ENCODE measurements at places on chromosomes 5 and 9.

GRCh38 chr9:111914749-111915424 lies 18.3 kb downstream of the UGCG start:
- no peak for DNase-seq

- no peak for DNase-seq
Observed at GRCh38 chr5:59246882-59247281, 646.6 kb downstream of the PDE4D start.

DNA sequence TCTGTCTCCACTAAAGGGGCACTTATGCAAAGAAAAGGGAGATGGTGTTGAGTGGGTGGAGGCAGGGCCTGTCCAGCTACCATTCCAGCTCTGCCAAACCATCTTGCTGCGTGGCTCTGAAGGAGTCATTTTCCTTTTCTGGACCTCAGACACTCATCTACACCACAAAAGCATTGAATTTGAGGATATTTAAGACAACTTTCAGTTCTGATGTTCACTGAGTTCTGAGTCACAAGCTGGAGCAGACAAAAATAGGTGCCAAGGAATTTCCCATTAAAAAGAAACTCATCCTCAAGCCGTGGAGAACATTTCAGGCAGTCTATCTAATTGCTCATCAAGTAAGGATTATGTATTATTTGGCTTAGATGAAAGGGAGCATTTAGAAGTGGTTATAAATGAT lies 195.0 kb upstream of the TBC1D2 start:
- DNase-seq, result no peak

- peak; percentile 75 for DNase-seq
Observed at GRCh38 chr9:121807823-121808278, 156.4 kb downstream of the DAB2IP start.

DNA sequence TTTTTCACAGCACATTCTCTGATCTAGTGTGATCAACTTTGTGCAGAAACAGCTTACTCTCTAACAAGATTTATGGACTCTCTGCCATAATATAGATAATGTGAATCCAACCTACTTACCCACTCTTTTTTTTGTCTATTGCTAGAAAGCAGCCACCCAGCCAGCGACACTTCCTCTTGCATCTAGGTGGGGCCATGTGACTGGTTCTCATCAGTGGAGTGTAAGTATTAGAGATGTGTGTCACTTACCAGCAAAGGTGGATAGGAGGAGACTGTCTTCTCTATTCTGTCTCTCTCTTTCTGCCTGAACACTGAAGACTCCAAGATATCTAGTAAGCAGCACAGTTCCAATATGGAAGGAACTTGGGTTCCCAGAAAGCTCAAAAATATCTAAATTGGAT lies 174.8 kb downstream of the MCTP1 start:
- DNase-seq, result no peak

DNA sequence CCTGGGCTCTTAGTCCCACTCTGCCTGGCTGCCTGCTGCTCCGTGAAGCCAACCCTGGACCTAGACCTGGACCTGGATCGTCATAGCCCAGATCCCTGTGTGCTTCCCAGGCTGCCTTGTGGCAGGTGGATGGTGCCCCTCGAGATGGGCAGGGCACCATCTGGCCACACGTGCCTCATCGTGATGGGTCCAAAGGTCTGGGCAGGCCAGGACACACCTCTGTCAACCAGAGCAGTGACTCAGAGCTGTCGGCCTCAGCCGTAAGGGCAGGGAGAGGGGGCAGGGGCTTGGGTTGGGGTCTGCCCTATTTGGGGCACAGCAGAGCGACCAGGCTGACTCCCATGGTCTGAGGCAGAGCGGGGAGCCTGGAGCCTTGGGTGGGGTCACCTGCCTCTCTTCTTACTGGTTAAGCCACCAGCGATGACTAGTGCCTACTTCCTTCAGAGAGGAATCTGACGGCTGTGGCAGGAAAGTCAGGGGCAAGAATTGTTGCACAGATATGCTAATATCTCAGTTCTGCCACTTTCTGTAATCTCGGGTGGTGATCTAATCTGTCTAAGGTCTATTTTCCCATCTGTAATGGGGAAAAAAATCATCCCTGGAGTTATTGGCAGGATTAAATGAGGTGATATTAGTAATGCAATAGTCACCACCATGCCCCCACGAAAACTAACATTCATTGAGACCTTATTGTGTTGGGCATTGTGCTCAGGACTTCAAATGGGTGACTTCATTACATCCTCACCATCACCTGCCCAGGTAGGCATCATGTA lies 3.2 kb upstream of the CDHR2 start:
- DNase-seq, result peak; percentile 27

GRCh38 chr9:28056466-28056865 lies 483.2 kb upstream of the C9orf72 start:
- DNase-seq, result no peak

- DNase-seq, result no peak
Observed at GRCh38 chr9:81086416-81086815, 602.9 kb downstream of the TLE1 start.

GRCh38 chr5:58452566-58453258 lies 7.2 kb downstream of the PLK2 start:
- DNase-seq, result no peak

GRCh38 chr9:116379821-116380220 lies 226.2 kb downstream of the PAPPA start:
- DNase-seq, result no peak

- no peak for DNase-seq
Observed at GRCh38 chr5:75992753-75993152, 90.4 kb upstream of the SV2C start.

DNA sequence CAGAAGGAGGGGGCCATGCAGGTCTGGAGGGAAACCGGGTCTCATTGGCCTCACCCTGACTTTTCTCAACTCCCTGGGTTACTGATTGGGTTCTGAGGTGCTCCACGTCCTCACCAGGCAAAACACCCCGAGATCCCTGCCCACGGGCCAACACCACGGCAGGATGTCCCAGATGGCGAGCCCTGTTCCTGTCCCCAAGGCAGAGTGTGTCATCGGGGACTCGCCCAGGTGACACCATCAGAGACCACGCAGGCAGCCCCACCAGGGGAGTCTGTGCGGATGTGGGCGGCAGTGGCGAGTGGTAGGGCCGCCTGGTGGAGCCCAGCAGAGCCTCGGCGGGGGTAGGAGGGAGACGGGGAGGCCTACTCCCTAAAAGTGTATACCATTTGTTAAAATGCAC lies 59.0 kb upstream of the UBAC1 start:
- DNase-seq, result no peak

DNA sequence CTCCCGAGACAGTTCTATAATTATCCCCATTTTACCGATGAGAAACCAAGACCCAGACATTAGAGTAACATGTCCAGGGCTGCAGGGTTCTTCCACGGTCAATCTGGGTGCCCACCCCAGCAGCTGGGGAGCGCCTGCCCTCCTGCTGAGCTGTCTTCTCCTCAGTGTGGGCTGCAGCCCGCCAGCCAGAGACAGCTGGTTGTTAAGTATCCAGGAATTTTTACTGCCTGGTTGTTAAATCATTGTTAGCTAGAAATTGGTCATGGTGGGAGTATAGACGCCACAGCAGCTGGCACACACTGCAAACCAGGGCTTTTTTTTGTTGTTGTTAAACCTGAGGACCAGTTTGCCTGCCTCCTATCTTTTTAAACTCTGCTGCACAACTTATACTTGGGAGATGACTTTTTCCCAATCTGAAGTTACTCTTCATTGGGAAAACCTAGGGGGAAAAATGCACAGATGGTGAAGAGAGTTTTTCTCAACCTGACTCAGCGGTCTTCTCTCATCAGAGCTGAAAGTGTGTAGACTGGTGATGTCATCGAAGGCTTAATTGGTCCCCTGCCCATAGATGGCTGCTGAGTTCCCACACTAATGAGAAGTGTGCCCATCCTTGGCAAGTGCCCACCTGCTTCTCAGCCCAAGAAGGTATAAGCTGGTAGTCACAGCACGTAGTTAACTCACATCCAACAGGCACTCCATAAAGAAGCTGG lies 208.6 kb downstream of the DRD1 start:
- no peak for DNase-seq

DNA sequence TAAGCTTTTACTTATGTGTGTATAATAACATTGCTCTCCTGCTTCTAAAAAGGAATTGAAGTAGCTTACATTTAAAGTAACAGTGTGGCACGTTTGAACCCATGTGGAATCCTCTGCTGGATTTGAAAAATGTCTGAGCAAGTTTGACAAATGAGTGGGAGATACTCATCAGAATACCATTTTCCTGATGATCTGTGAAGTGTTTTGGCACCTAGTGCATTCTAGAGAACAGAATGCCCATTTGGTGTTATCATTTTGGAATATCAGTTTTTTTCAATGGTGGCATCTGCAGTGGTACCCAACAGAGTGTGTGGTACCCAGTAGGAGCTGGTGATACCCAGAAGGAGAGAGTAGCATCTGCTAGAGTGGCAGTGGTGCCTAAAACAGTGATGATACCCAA lies 471.1 kb downstream of the PLK2 start:
- no peak for DNase-seq

- DNase-seq, result peak; percentile 43
Observed at GRCh38 chr9:19116107-19116790, 11.0 kb downstream of the PLIN2 start.

GRCh38 chr5:115306011-115306536 lies 9.6 kb upstream of the CCDC112 start:
- no peak for DNase-seq

GRCh38 chr5:147072622-147073021 lies 162.2 kb upstream of the STK32A start:
- no peak for DNase-seq

GRCh38 chr9:105822814-105823213 lies 128.5 kb downstream of the TMEM38B start:
- DNase-seq, result no peak

- DNase-seq, result no peak
Observed at GRCh38 chr5:9438596-9439354, 107.1 kb downstream of the SEMA5A start.

DNA sequence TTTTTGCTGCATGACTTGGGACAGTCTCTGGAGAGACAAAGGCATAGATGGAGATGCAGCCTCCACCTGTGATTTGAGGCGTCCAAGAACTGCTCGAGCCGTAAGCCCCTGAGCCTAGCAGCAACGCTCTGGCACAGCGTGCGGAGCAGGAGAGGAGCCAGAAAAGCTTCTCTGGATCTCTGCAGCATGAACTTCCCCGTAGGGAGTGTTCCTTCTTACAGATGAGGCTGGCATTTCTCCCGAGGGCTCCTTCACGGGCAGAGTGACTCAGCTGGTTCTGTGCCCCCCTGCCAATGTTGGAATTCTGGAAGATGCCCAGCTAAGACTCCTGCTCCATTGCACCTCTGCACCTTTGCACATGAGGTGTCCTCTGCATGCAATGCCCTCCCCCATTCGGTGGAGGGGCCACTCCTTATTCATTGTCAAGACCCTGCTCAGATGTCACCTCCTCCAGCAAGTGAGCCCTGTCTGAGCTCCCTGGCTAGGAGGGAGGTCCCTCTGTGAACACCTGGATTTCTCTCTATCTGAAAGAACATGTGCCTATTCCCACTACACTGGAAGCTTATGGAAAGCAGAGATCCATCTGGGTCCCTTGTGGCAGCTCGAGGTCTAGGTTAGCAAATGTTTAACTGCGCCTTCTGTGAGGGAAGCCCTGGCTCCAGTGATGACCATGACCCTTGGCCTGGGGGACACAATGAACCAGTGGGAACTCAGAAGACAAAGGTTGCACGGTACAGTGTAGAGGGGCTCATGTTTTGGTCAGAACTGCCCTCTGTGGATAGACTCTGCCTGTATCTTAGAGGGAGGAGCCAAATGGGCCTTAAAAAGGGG lies 39.6 kb downstream of the SH3PXD2B start:
- peak; percentile 80 for DNase-seq

DNA sequence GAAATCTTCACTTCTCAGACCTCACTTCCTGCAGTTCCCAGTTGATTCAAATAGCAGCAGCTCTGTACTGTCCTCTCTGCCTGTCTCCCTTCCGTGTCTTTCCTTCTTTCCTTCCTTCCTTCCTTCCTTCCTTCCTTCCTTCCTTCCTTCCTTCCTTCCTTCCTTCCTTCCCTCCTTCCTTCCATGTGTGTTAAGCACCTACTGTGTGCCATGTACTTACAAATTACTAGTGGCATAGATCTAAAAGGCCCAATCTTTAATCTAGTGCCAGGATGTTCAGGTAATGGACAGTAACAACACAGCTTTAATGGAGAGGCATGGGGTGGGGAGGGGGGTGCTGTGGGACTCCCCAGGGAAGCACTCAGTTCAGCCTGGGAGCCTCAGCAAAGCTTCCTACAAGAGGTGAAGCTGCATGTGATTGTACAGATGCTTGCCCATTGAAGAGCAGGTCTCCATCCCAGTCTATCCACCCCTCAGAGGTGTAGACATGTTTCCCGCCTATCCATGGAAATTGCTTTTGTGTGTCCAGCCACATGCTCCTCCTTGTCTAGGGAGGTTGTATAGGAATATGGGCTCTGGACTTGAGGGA lies 106.0 kb downstream of the RGS3 start:
- DNase-seq, result no peak

DNA sequence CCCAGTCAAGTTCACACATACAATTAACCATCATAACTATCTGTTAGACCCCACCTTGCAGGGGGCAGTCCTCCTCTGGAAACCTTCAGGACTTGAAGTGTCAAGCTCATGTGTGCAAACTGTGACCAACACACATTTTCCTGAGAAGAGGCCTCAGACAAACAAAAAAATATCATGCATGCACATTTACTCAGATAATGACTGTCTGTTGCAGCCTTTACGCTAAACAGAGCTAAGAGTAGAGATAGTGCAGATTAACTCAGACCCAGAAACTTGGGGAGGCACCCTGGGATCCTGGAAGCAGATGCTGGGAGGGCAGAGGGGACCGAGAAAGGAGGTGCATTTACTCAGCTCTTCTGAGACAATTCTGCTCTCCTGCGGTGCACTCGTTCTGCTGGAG lies 3.6 kb upstream of the S1PR3 start:
- DNase-seq, result no peak

- DNase-seq, result no peak
Observed at GRCh38 chr5:149014571-149015031, 48.3 kb downstream of the SH3TC2 start.

DNA sequence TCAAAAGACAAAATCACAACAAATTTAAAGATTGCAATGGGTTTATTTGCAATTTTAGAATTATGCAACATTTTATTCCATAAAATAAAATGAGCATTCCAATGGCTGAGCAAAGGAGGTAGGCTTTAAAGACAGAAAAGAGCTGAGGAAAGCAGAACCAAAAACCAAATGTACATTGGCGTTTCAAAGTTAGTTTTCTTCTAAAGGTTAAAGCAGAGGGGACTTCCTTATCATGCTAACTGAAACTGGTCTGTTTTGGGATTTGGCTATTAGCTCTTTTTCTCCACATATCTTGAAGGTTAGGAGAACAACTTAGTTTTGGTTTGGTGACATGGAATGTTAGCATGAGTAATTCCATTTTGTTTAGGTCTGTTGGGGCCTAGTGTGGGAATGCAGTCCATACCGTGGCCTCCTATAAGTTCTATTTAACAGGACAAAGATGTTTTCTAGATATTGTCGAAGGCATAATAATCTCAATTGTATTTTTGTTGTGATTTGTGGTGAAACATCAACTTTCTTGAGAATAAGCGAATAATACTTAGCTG lies 20.3 kb downstream of the DCP2 start:
- no peak for DNase-seq

GRCh38 chr5:112109331-112110007 lies 309.6 kb downstream of the EPB41L4A start:
- DNase-seq, result peak; percentile 10
